ENCODE measurements at places on chromosomes 13 and 19.

- no peak for DNase-seq
Observed at GRCh38 chr13:110308656-110309359, 1.7 kb downstream of the COL4A2 start.

- no peak for DNase-seq
Observed at GRCh38 chr13:68675209-68675608, 1432.4 kb upstream of the ATXN8OS start.

DNA sequence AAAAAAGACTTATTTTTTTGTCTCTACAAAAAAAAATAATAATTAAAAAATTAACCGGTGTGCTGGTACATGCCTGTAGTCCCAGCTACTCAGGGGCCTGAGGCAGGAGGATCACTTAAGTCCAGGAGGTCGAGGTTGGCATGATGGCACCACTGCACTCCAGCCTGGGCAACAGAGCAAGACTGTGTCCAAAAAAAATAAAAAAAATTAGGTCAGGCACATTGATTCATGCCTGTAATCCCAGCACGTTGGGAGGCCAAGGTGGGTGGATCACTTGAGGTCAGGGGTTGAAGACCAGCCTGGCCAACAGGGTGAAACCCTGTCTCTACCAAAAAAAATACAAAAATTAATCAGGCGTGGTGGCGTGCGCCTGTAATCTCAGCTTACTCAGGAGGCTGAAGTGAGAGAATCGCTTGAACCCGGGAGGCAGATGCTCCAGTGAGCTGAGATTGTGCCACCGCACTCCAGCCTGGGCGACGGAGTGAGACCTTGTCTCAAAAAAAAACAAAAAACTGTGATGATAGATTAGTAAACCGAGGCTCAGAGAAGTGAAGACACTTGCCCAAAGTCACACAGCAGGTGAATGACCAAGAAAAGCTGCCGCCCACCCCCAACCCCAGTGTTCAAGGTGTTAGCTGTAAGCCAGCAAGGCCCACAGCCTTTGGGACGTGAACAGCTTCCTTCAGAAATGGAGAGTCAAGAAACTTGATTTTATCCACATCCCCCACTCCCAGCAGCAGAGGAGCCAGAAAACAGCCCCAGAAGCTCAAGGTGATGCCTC, 9.4 kb downstream of the RNU6-9 start:
- DNase-seq, result no peak

DNA sequence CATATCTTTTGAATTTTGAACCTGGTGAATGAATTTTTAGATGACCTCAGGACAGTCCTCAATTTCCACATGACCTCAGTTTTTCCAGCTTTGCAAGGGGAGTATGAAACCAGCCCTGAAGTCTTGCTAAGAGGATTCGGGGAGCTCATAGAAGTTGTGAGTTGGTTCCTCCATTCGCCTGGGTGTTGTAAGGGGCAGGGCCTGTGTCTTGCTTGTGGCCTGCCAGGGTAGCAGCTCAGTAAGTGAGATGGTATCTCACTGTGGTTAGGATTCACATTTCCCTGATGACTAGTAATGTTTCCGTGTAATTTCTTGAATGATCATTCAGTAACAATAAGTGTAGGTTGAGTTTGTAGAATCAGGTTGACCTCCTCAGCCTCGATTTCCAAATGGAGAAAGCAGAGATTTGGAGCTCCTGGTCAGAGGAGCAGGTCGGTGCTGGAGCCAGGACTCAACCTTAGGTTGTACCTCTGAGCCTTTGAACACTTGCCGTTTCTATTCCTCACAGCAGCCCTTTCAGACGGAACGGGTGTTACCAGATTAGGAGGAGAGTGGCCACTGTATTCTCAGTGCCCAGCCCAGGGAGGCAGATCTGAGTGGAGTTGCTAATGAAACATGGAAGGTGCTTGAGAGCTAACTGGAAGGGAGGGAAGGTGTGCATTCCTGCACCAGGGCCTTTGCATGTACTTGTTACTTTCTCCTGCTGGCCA, 14.6 kb downstream of the NACC1 start:
- peak; percentile 66 for DNase-seq

- DNase-seq, result no peak
Observed at GRCh38 chr13:91660076-91660415, 261.6 kb downstream of the GPC5 start.

GRCh38 chr19:58573658-58574164, 576 bp upstream of the MZF1 start:
- no peak for DNase-seq

DNA sequence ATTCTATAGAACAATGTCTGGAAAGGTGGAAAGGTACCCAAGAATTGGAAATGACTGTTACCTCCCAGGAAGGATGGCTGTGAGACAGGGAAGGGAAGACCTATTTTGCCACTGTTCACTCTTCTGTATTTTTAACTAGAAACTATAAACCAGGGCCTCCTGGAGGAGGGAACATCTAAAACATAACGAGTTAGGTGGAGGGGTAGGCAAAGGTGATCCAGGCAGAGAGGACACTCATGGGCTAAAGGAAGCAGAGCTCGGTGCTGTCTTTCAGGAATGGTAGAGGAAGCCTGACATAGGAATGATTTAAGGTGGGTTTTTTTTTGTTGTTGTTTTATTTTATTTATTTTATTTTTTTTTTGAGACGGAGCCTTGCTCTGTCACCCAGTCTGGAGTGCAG, 5.8 kb downstream of the EIF3K start:
- DNase-seq, result no peak

GRCh38 chr13:109575821-109576220, 210.6 kb downstream of the IRS2 start:
- DNase-seq, result no peak

DNA sequence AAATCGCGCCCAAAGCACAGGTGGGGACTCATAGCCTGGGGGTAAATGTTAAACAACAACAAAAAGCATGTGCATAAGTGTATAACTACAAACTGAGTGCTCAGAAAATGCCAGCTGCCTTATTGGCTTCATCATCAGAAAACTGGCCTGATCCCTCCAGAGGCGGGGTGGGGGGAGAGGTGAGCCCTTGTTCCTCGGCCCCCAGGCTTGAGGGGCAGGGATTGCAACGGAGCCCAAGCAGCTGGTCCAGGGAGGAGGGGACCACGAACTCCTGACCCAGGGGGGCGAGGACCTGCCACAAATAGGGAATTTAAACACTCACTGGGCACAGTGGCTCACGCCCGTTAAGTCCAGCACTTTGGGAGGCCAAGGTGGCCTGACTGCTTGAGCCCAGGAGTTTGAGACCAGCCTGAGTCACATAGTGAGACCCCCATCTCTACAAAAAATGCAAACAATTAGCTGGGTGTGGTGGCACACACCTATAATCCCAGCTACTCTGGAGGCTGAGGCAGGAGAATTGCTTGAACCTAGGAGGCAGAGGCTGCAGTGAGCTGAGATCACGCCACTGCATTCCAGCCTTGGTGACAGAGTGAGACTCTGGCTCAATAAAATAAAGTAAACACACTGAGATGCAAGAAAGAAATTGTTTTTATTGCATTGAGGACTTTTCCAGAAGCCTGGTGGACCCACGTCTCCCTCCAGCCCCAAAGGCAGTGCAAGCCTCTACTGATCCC, 8.7 kb downstream of the SIRT6 start:
- no peak for DNase-seq

GRCh38 chr13:82364525-82364924, 1517.7 kb downstream of the SLITRK1 start:
- no peak for DNase-seq

DNA sequence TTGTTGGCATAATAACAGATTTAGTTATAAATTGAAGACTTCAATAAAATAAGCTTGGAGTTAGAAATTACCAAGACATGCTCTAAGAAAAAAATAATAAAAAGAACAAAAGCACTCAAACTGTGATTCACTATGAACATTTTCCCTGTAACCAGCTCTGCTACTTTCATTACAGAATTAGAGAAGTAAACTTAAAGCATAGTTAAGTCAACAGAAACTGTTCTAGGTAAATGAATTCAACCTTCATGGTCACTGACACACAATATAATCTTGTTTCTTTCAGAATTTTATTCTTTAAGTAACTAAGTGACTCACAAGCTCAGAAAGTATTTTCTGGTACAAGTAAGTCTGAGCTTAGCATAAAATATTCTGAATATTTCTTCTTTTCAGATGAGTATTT, 136.3 kb downstream of the KLF5 start:
- no peak for DNase-seq

- DNase-seq, result no peak
Observed at GRCh38 chr19:44345959-44346358, 10.5 kb downstream of the ZNF112 start.

DNA sequence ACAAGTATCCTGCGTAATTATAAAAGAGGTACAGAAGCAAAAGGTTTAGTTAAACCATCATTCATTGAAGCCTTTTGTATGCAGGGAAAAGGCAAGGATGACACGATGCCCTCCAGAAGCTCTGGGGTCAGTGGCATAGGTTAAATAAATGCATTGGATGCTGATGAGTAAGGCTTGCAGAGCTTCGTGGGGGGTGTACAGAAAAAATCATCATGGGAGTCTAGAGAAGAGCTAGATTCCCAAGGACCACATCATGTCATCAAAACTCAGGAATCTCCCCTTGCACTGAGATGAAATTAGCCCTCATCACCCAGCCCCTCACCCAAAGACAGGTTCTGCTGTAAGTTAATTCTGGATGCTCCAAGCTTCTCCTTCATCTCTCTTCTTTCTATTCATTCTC, 8.3 kb downstream of the FPR1 start:
- DNase-seq, result no peak

GRCh38 chr19:20453425-20453935, 112.1 kb downstream of the ZNF737 start:
- peak; percentile 19 for DNase-seq

DNA sequence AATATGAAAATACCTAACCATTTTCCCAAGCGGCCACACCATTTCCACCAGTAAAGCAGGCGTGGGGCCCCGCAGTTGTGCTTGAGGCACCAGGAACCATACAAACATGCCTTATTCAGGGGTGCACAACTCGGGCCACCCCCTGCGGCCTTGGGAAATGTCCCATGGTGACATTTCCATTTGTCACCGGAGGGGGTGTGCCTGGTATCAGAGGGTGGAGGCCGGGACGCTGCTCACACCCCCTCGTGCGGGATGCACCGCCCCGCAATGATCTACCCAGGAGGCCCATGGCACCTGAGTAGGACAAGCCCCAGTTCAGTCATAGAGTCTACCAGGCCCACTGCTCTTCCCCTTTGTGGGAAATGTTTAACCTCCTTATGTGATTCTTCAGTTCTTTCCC, 218.8 kb downstream of the TEX29 start:
- no peak for DNase-seq

DNA sequence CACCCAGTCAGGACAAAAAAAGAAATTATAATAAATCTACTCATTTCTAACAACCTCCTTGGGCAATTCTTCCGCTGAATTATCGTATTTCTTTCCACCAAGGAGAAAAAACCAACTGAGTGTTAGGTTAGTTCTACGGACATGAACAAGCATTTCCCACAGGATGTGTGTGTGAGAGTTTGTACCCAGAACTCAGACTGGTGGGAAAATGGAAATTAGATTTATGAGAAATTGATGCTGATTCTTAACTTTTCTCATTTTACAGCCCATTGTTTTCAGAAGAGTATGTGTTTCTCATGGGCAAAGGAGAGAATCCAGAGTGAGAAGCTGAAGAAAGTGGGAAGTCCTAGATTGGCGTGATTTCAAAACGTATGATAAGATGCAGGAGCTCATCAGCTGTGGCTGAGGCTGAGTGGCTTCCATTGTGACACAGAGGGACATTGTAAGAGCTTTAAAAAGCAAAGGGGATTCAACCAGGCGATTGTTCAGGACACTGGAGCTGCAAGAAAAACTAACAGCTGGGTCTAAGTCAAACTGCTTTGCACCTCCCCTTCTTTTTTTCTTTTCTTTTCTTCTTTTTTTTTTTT, 184.7 kb upstream of the ARGLU1 start:
- no peak for DNase-seq

GRCh38 chr13:114311387-114311786, 2.9 kb upstream of the CHAMP1 start:
- DNase-seq, result no peak

GRCh38 chr19:33392341-33393285, 19.1 kb downstream of the CEBPG start:
- DNase-seq, result no peak

DNA sequence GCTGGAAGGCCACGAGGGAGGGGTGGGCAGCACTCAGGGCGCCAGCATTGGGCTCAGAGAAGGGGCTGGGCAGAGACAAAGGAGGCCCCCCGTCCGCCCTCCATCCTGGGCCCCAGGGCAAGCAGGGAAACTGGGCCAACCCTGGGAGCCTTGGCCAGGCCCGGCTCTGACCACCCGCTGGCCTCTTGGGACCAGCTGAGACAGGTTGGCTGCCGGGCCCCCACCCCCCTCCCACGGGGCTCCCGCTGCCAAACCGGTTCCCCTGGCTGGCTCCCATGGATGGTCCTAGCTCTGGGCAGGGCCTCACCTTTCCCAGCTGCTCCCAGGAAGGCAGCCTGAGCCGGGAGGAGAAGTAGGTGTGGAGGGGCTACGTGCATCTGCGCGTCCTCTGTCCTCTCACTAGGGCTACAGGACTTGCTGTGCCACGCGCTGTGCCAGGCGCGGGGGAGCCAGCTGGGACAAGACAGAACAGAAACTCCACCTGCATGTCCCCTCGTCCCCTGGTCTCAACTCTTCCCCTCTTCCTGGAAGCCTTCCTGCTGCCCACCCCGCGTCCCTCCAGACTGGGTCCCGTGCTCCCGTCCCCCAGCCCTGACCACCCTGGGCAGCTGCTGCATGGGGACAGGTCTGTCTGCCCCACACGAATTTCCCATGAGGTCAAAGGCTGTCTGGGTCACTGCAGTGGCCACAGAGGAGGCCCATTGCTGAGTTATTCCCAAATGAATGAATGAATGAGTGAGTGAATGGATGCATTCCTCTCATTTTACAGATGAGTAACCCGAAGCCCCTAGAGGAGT, 29.1 kb upstream of the NCCRP1 start:
- DNase-seq, result no peak

DNA sequence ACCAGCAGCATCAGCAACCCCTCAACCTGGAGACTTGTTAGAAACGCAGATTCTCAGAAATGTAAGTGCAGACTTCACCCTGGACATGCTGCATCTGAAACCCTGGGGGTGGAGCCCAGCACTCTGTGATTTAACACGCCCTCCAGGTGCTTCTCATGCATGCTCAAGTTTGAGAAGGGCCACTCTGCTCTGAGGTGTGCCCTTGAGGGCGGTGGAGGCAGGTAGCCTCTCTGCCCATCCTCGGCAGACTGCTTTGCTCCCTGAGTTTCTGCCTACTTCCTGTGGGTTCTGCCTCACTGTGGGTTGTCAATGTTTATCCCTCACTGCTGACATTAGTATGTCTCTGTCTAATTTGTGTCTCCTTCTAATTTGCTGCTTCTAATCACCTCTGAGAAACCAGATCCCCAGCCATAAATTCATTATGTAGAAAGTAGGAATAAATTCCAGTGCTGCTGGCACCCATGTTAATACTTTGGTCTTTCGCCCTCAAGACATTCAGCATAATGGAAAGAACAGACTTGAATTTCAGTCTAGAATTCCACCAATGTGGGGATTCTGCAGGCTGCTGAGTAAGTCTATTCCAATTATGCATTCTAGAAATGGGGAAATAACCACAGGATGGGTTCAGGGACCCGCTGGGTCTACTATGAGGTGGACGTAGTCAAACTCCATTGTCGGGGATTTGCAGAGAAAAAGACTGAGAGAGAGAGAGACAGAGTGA, 51.3 kb upstream of the CYSLTR2 start:
- DNase-seq, result peak; percentile 23

- DNase-seq, result peak; percentile 52
Observed at GRCh38 chr19:48506138-48506733, 5.4 kb downstream of the LMTK3 start.

- no peak for DNase-seq
Observed at GRCh38 chr13:41670873-41671443, 213.6 kb downstream of the RGCC start.

GRCh38 chr13:49219647-49220035, 497 bp upstream of the MLNR start:
- no peak for DNase-seq

- DNase-seq, result no peak
Observed at GRCh38 chr13:44364345-44365000, 9.2 kb upstream of the SERP2 start.

All from activated CD8-positive, alpha-beta T cell treated with anti-CD3 and anti-CD28 coated beads, Interleukin-2, amount 10 ng/mL, durations not matched to agents 7 days and 5 days (primary cell).